ENCODE measurements at places on chromosomes 16 and 17.

DNA sequence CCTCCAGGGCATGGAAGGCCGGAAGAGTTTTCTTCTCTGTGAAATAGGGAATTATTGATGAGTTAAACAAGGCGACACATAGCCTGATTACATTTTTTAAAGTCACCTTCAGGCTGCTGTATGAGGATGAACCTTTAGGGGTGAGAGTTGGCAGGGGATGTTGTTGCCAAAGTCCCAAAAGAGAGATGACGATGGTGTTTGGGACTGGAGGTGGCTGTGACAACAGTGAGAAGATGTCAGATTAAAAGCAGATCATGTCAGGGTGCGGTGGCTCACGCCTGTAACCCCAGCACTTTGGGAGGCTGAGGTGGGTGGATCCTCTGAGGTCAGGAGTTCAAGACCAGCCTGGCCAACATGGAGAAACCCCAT, 16.8 kb upstream of the ASGR2 start:
- H3K27me3 ChIP-seq = no peaks in the 10 kb centered on the region
- no peaks in the 10 kb centered on the region for H3K4me1 ChIP-seq
- no peak for DNase-seq
- peak overlapping the region; percentile 29 for H3K27ac ChIP-seq

GRCh38 chr17:81711814-81712467, at the start of gene SLC25A10:
TSS of gene SLC25A10 (plus strand) at chr17:81712284. CDS start at chr17:81712427, 143 bp downstream.
- peaks cover 7% of the 10 kb centered on the region for H3K36me3 ChIP-seq
- DNase-seq = no peak
- H3K4me1 ChIP-seq = peaks cover 37% of the 10 kb centered on the region
- H3K27me3 ChIP-seq = no peaks in the 10 kb centered on the region
- peak within 1 kb of the TSS; percentile 92 for H3K27ac ChIP-seq

- H3K27me3 ChIP-seq = no peaks in the 10 kb centered on the region
- peaks cover 16% of the 10 kb centered on the region for H3K4me1 ChIP-seq
- DNase-seq = no peak
- H3K36me3 ChIP-seq = no peaks in the 10 kb centered on the region
These were observed 28.5 kb downstream of the MXRA7 start for GRCh38 chr17:76682296-76682695.

GRCh38 chr16:19933740-19934139, 49.1 kb upstream of the GPRC5B start:
- H3K27ac ChIP-seq = no peak overlapping the region
- H3K36me3 ChIP-seq = no peaks in the 10 kb centered on the region
- peaks cover 16% of the 10 kb centered on the region for H3K27me3 ChIP-seq
- DNase-seq = no peak
- H3K4me1 ChIP-seq = no peaks in the 10 kb centered on the region

DNA sequence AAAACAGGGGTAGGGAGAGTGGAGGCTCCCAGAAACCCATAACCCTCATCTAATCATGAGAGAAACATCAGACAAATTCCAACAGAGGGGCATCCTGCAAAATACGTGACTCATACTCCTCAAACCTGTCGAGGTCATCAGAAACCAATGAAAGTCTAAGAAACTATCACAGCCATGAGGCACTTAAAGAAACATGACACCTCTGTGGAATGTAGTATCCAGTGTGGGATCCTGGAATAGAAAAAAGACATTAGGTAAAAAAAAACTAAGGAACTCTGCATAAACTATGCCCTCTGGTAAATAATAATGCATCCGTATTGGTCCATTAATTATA, 16.4 kb downstream of the CDH5 start:
- H3K4me3 ChIP-seq = no peak overlapping the region
- H3K27me3 ChIP-seq = no peaks in the 10 kb centered on the region
- no peaks in the 10 kb centered on the region for H3K36me3 ChIP-seq
- peak; percentile 5 for DNase-seq
- H3K27ac ChIP-seq = no peak overlapping the region

All from Panc1 (cell line).